ENCODE measurements at places on chromosomes 5 and 9.

GRCh38 chr5:163565931-163566608, 60.7 kb downstream of the MAT2B start:
- no peak for DNase-seq

- no peak for DNase-seq
Measured at GRCh38 chr5:169694091-169694625, 57.1 kb downstream of the DOCK2 start.

GRCh38 chr5:159071382-159071781, 28.3 kb downstream of the EBF1 start:
- no peak for DNase-seq

DNA sequence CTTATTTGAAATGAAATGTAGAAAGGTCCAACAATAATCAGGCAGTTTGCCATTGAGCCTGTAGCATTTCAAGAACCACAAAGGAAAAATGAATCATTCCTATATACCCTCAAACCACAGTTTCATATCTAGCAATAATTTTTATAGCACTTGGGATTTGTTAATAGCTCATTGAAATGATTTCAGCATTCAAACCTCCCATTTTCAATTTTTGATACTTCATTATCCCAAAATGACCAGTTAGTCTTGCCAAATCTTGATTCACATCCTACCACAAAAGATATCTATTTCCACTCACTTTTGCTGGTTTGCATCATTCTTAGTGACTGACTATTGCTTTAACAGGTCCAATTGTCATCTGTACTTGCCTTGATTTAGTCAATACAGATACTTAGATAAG, 790.1 kb downstream of the TLE1 start:
- DNase-seq: no peak

GRCh38 chr9:97506306-97506705, 4.8 kb downstream of the TMOD1 start:
- no peak for DNase-seq

- DNase-seq: no peak
Measured at GRCh38 chr5:58455480-58455879, 4.4 kb downstream of the PLK2 start.

DNA sequence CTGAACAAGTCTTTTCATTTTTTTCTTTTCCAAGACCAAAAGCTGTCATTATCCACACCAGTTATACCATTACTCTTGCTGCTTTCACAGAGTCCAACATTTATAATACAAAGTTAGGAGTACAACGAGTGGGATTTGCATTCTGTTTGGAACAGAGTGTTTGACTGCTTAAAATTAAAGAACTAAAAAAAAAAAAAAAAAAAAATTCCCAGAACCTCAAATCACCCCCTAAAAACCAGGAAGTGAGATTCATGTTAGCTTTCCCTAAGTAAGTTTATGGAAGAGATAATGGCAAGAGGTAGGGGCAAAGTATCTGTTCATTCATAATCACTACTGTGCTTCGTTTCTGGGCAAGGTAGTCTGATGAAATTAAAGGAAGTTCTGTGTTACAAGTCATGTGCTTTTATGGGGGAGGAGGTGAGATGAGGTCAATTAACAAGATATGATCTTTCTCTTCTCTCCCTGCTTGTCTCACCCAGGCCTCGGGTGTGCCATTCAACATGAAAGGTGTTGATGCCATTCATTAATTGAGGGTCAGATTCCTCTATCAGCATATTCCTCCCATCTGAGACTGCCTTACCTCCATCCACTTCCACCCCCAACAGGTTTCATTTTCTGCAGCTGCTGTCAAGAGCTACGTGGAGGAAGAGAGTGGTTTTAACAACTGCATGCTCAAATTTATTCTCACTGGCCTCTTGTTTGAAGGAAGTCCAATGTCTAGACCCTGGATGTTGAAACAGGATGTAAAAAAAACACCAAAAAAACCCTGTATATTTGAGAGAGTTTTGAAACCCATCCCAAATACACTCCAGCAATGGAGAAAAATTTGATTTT, 58.1 kb downstream of the MARCHF3 start:
- no peak for DNase-seq

- DNase-seq: no peak
Measured at GRCh38 chr5:176530983-176531901, 6.0 kb downstream of the RNF44 start.

DNA sequence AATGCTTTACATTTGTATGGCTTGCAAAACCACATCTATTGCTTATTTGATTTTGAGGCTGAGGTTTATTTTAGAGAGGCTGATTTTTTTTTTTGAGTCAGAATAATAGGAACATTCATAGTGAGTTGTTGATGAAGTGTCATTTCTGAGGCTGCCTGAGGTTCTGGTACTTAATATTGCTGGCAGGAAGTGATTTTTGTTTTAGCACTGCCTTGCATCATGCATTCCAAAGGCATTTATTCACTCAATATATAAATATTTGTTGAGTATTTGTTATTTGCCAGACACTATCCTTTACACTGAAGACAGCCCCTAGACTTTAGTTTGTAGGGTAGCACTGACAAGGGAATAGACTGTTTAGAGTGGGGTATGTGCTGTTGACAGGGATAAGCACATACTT, 2.7 kb downstream of the RNF20 start:
- no peak for DNase-seq

- DNase-seq: no peak
Measured at GRCh38 chr9:23551929-23552707, 273.9 kb downstream of the ELAVL2 start.

DNA sequence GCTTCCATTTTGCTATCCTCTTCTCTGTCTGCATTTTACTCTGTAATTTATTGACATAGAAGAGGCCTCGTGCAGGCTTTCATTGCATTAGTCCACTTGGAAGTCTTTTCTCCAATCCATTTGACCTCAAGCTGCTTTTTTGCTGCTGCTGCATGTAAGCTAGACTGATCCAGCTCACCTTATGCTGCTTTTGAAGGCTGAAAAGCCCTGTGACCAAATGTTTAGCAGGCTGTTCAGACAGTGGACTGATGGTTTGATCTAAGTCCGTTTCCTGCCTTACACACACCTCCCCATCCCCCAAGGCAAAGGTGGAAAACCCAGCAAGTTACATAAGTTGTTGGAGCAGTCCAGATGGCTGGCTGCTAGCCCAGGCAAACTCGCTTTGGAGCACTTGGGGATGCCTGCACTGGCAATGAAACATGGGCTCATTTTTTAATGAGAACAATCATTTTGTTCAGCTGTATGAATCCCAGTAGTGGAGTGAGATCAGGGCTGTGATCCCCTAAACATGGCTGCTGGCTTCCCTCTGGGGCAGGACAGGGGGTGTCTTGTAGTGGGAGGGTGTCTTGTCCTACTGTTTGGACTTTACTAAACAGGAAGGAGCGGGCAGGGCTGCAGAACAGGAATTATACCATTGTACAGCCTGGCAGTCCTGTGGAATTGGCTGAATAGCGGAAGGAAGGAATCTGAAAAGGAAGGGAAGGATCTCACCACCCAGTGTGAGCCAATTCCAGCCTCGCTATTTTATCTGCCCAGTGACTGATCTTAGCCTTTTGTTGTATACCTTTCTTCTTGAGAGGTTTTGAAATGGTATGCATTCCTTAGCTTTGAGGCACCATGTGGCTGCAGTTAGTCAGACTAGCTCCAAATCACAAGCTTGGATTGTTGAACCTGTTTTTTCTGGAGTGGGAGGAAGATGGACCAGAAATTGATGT, 212.0 kb downstream of the ARHGAP26 start:
- no peak for DNase-seq

All from suprapubic skin (tissue), 4 donors.